ENCODE measurements at places on chromosomes 6 and 20. TPM values are rescaled to one million over a fixed set of nuclear protein-coding genes. Genes with fewer than 3 reads are reported as not detected.

Gene GHRH
- total RNA-seq, result not detected

Gene SMLR1
- total RNA-seq, result not detected

Gene FERMT1
- 2.1 TPM for total RNA-seq

Gene CASS4
- under 0.01 TPM for total RNA-seq

Gene CGAS
- 5.9 TPM for total RNA-seq

Gene SLC25A27
- 9.4 TPM for total RNA-seq

Gene FAM110A
- total RNA-seq, result 9.8 TPM

Gene RFX6
- total RNA-seq, result not detected

Gene SIRPD
- not detected for total RNA-seq

Gene SLC17A9
- 5.6 TPM for total RNA-seq

Gene TMEM217
- total RNA-seq, result 3.3 TPM

Gene ADGRF1
- not detected for total RNA-seq

Gene APOM
- 1.2 TPM for total RNA-seq

Gene SLC4A11
- total RNA-seq, result under 0.01 TPM

Gene ZBTB12
- total RNA-seq, result 2.1 TPM

Gene SCUBE3
- 62.5 TPM for total RNA-seq

Gene PRDM1
- 1.8 TPM for total RNA-seq

Gene STMN3
- total RNA-seq, result 1.1 TPM

Gene POU3F2
- total RNA-seq, result not detected

Gene MAP7
- total RNA-seq, result 1.8 TPM

Gene WFDC12
- total RNA-seq, result not detected

Gene PDE10A
- total RNA-seq, result 3.3 TPM

Gene SEMG2
- not detected for total RNA-seq

Gene ZNF165
- total RNA-seq, result 1.2 TPM

Gene TSHZ2
- total RNA-seq, result 3.6 TPM

Gene AVP
- not detected for total RNA-seq

Gene HLA-DRB5
- total RNA-seq, result not detected

Gene DDO
- total RNA-seq, result 3.6 TPM

Gene C6orf62
- 168 TPM for total RNA-seq

Gene BCAS4
- total RNA-seq, result 2.9 TPM

Gene BMP7
- total RNA-seq, result not detected

Gene SH3BGRL2
- total RNA-seq, result 2.2 TPM

Gene PPP1R18
- total RNA-seq, result 62.6 TPM

Gene HLA-DPB1
- 8.7 TPM for total RNA-seq

Gene RIMS4
- 0.29 TPM for total RNA-seq

Gene ENPP3
- under 0.01 TPM for total RNA-seq

Gene GJA1
- 1,360 TPM for total RNA-seq

Gene TCP11
- 0.72 TPM for total RNA-seq

Gene PGBD1
- total RNA-seq, result 6.2 TPM

Gene TNFRSF21
- 2.1 TPM for total RNA-seq

Gene CRYBG1
- 11.9 TPM for total RNA-seq

Gene CCN6
- 6.8 TPM for total RNA-seq

Gene NHSL1
- 6.2 TPM for total RNA-seq

Gene PPP1R3G
- 3.3 TPM for total RNA-seq

Gene HLA-DQA1
- 0.29 TPM for total RNA-seq

Gene HSPA1L
- total RNA-seq, result 0.29 TPM

Gene AURKA
- total RNA-seq, result 8.0 TPM

Gene PPP1R14C
- 3.6 TPM for total RNA-seq

Gene SNAP25
- 1.8 TPM for total RNA-seq

Gene OXT
- total RNA-seq, result not detected

Gene NRSN1
- total RNA-seq, result not detected

Gene DYNLT2
- 1.8 TPM for total RNA-seq

Gene SLC35D3
- not detected for total RNA-seq

Gene TNXB
- total RNA-seq, result 8.3 TPM

Gene MYH7B
- total RNA-seq, result 0.36 TPM

Gene TGM6
- total RNA-seq, result not detected
